ENCODE measurements at places on chromosomes 6 and 20. TPM values are rescaled to one million over a fixed set of nuclear protein-coding genes. Genes with fewer than 3 reads are reported as not detected.
A peak's percentile ranks its signal among the peaks of the same experiment; 100 is the strongest.

SYNJ2 gene
- 27.7 TPM for total RNA-seq

SPEF1 gene
- not detected for total RNA-seq

TRMT6 gene
- total RNA-seq = 12.8 TPM

HMGN3 gene
- total RNA-seq = 46.3 TPM

DNA sequence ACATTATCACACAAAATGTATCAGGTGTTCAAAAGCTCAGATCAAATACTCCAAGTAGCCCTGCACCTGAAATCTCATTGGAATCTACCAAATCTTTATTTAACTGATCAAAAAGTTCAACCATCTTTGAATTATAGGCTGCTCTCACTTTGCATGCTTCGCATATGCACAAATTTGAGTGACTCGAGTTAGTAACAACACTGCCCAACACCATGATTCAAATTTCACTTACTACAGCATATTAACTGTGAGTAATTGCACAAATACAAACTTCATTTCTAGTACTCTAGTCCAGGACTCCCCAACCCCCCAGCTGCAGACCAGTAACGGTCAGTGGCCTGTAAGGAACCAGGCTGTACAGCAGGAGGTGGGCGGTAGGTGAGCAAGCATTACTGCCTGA, 51.1 kb downstream of the WASF1 start:
- no peaks in the 10 kb centered on the region for H3K4me1 ChIP-seq
- DNase-seq = no peak
- H3K36me3 ChIP-seq = no peaks in the 10 kb centered on the region
- H3K4me3 ChIP-seq = no peak overlapping the region
- H3K27ac ChIP-seq = no peak overlapping the region
- H3K27me3 ChIP-seq = no peaks in the 10 kb centered on the region

- DNase-seq = no peak
- H3K27ac ChIP-seq = no peak overlapping the region
- H3K4me1 ChIP-seq = no peaks in the 10 kb centered on the region
Measured at GRCh38 chr20:2626853-2627541, 25.4 kb upstream of the NOP56 start.

- no peak overlapping the region for H3K4me3 ChIP-seq
- no peaks in the 10 kb centered on the region for H3K27me3 ChIP-seq
- H3K4me1 ChIP-seq = no peaks in the 10 kb centered on the region
Measured at GRCh38 chr6:151948002-151948743, 140.7 kb downstream of the ESR1 start.

DNA sequence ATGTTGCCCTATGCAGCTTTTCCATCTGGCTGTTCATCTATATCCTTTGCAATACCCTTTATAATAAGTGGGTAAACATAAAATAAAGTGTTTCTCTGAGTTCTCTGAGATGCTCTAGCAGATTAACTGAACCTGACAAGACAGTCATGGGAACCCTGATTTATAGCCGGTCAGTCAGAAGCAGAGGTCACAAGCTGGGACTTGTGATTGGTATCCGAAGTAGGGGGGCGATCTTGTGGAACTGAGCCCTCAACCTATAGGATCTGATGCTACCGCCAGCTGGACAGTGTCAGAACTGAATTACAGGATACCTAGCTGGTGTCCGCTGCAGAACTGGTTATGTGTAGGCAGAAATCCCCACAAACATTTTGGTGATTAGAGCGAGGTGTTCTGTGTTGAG, 39.0 kb downstream of the SLC17A5 start:
- H3K27ac ChIP-seq = no peak overlapping the region
- no peak overlapping the region for H3K4me3 ChIP-seq
- H3K36me3 ChIP-seq = no peaks in the 10 kb centered on the region
- H3K27me3 ChIP-seq = no peaks in the 10 kb centered on the region
- DNase-seq = no peak

- no peak for DNase-seq
- peaks cover 3% of the 10 kb centered on the region for H3K36me3 ChIP-seq
- no peak overlapping the region for H3K4me3 ChIP-seq
Measured at GRCh38 chr6:34901930-34902329, 12.9 kb downstream of the ANKS1A start.

- no peak overlapping the region for H3K4me3 ChIP-seq
- peaks cover 9% of the 10 kb centered on the region for H3K36me3 ChIP-seq
Measured at GRCh38 chr6:84172080-84172479, 55.4 kb downstream of the CEP162 start.

GRCh38 chr6:111972745-111973117, 81.2 kb upstream of the CCN6 start:
- H3K4me1 ChIP-seq = no peaks in the 10 kb centered on the region
- peaks cover 6% of the 10 kb centered on the region for H3K27me3 ChIP-seq
- H3K36me3 ChIP-seq = no peaks in the 10 kb centered on the region

DNA sequence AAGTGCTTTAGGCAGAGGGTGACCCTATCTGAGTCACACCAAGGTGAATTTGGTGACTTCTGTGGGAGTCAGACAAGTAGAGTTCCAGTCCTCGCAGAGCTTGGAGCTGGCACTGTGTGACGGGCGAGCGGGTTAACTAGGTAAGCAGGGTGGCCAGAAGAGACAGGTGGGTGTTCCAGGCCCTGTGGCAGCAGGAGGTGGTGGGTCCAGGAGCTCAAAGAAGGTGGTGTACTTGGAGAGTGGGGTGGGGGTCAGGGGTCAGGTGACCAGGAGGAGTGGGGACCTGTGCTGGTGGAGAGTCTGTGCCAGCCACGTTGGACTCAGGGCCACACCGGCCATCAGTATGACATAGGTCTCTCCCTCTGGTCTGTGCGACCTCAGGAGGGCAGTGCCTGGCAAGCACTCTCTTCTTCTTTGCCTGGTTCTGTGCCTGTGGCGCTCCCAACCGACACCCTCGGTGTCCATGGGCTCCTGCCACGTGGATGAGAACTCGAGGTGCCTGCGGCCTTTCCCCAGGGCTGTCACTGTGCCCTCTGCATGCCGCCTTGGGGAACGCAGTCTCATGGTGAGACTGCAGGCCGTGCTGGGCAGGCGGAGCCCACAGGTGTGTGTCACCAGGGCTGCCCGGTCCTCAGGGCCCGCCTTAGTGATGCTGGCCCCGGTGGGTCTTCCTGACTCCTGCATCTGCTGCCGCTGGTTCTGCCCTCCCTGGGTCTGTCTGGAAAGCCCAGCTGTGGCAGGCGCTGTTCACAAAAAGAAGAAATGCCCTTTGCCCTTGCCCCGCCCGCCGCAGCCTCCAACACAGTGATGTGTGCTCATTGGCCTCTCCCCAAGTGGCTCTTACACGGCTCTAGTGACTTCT, 1.6 kb downstream of the MRGBP start:
- no peak overlapping the region for H3K27ac ChIP-seq
- H3K27me3 ChIP-seq = no peaks in the 10 kb centered on the region
- peaks cover 39% of the 10 kb centered on the region for H3K36me3 ChIP-seq
- H3K4me3 ChIP-seq = no peak overlapping the region

DNA sequence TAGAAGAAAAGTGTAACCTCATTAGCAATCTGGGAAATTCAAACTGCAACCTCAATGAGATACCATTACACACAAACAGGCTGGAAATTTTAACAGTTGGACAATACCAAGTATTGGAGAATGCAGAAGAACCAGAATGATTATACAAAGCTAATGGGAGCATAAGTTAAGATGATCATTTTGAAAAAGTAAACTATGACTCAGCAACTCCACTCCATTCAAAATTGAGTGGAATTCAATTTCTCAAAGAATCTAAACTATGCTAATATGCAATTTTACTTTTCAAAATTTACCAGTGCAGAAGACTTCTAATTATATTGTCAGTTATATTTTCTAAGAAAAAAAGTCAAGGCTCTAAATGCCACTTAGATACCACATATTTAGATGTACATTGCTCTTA, 17.2 kb downstream of the GPLD1 start:
- H3K36me3 ChIP-seq = no peaks in the 10 kb centered on the region
- H3K4me3 ChIP-seq = no peak overlapping the region
- H3K4me1 ChIP-seq = no peaks in the 10 kb centered on the region
- no peaks in the 10 kb centered on the region for H3K27me3 ChIP-seq

GRCh38 chr6:135179920-135180541, 1.1 kb upstream of the MYB start:
- peaks cover 10% of the 10 kb centered on the region for H3K36me3 ChIP-seq
- H3K27ac ChIP-seq = peak overlapping the region; percentile 69
- H3K4me1 ChIP-seq = peaks cover 14% of the 10 kb centered on the region
- no peak for DNase-seq
- no peaks in the 10 kb centered on the region for H3K27me3 ChIP-seq
- H3K4me3 ChIP-seq = 0 out of 2 replicates have a peak overlapping the region, but pooled peaks have one; percentile 12

GRCh38 chr20:25087186-25087929, 5.4 kb upstream of the VSX1 start:
- H3K27ac ChIP-seq = no peak overlapping the region
- H3K4me1 ChIP-seq = no peaks in the 10 kb centered on the region
- H3K36me3 ChIP-seq = no peaks in the 10 kb centered on the region
- DNase-seq = no peak
